ENCODE measurements at places on chromosomes 6 and 20.

- no peak for DNase-seq
These were observed 60.1 kb upstream of the SPDEF start for GRCh38 chr6:34616227-34616585.

- no peak for DNase-seq
These were observed 111.2 kb upstream of the PRDM1 start for GRCh38 chr6:105974986-105975385.

GRCh38 chr6:2842139-2842552 lies 483 bp upstream of the SERPINB1 start:
- no peak for DNase-seq

DNA sequence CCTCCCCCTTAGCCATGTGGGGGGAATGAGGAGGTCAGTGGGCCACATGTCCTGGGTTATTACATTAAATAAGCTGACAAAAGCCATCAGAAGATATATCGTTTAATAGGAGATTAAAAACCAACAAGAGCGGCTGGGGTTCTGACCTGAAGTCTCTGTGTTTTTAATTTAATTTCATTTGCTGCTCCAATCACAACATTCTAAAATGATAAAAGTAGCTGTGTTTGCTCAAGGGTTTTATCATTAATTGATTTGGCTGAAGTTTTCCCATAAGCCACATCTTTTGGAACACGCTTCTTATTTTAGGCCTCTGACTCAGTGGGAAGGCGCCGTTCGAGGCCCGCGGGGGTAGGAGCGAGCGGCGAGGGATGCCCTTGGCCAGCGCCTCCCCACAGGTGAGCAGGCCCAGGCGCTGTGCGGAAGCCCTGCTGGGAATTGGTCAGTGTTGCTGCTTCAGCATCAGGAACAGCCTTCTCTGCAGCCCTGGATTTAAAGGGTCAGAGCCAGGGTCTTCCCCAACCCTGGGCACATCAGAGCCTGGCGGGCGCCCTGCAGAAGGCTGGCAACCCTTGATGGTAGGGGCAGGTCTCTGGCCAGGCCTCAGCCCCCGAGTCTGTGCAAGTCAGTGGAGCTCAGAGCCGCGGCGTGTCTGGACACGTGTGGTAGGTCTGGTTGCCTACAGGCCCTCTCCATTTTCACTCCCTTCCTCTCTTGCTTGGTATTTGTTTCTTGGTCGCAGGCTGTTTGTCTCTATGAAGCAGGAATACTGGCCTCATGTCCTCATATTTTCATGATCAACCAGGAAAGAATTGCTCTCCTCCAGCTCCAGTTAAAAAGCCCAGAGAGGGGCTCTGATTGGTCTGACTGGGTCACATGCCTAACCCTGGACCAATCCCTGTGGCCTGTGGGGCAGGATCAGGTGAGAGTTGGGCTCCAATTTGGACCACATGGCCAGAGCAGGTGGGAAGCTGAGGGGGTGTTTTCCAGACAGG lies 30.9 kb upstream of the MLN start:
- DNase-seq, result no peak

- no peak for DNase-seq
These were observed 682.1 kb upstream of the ADGRB3 start for GRCh38 chr6:67952948-67953347.

Data from eye (tissue), 1 donor.